ENCODE measurements at places on chromosomes 5 and 9.
A peak's percentile ranks its signal among the peaks of the same experiment; 100 is the strongest.

DNA sequence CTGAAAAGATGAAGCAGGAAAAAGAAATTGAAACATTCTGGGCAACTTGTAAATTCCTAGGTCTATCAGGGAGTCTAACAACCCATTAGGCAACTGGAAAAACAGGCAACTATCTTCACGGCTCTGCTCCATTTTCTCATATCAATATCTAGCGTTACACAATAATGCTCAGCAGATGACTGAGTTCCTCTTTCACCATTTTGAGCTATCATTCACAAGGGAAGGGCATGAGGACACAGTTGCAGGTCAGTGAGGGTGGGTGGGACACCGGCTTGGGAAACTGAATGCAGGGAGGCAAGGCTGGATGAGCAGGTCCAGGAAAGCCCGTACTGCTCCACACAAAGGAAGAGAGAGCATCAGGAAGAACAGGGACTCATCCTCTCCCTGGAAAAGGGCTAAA lies 67.0 kb downstream of the FRMD3 start:
- no peak for DNase-seq

- DNase-seq = no peak
Observed at GRCh38 chr9:115278326-115279035, 160.5 kb upstream of the TNC start.

DNA sequence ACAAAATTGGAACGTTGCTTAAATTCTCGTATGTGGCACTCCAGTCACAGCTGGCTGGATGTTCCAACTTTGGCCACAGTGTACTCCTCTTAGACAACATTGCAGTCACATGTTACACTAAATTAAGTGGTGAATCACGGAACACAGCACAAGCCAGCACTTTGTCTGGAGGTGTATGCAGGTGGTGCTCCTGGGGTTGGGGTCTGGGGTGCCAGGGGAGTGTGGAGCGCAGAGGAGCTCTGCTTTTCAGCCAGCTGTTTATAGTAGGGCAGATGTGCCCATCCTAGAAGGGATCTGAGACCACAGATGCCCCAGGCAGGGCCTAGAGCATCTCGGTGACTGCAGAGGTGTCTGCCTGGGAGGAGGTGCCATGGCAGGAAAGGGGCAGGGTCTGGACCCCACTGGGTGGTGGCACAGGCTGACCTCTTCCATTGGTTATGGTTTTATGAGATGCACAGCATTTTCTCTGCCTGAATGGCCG lies 82.6 kb downstream of the WNK2 start:
- no peak for DNase-seq

GRCh38 chr9:37187292-37187691 lies 66.9 kb downstream of the ZCCHC7 start:
- DNase-seq = no peak

DNA sequence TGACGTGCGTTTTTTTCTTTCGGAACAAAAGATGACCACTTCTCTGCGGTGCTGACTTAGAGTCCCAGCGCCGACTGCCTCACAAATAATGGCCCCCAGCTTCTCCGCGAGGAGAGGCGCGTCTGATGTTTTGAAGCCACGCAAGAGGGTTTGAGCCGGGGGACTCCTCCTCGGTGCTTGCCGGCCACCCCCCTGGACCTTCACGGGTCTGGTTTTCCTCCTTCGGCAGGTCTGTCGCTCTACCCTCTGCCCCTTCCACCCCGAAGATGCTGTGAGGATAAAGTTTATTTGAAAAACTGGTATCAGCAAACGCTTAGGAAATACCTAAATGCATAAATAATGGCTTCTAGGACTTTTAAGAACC lies 584 bp downstream of the USP20 start:
- no peak for DNase-seq

GRCh38 chr5:152994033-152994680 lies 496.3 kb upstream of the GRIA1 start:
- DNase-seq = no peak

DNA sequence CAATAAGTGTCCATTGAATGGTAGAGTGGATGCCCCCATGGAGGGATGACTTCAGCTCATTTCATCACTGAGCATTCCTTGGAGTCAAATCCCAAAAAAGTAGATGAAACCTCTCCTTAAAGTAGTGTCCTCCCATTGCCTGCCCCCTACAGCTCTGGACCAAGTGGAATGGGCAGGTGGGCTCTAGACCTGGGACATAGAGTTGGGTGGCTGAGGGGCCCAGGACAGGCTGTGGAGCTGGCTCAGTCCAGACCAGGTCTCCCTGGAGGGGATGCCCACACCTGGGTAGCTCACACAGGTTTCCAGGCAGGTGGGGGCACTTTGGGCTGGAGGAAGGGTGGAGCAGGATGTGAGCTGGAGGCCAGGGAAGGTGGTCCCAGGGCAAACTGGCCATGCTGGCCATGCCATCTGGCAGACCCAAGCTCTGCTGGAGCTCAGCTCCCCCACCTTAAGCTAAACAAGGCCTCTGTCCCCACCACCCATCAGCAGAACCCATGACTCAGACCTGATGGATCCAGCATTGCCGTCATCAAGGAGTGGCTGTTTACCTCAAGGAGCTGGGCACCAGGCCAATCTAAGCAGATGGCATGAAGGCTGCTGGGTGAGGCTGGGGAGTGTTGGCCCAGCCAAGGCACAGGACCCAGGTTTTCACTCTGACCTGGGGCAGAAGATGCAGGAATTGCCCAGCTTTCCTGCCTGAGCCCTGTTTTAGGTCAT lies 6.2 kb upstream of the SPINK4 start:
- peak; percentile 34 for DNase-seq

GRCh38 chr5:56677690-56678305 lies 137.6 kb upstream of the MAP3K1 start:
- no peak for DNase-seq

DNA sequence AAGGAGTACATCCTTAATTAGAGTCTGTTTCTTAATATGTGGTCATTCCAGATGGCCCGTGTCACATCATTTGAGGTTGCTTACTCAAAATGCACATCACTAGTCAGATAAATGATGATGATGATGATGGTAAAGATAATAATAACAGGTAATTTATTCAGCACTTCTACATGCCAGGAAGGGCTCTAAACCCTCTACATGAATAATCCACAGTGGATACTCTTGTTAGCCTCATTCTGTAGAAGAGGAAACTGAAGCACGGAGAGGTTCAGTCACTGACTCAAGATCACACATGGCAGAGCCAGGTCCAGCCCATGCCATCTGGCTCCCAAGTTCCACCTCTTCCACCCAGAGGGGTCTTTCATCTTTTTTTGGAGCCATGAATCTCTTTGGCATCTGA lies 11.7 kb downstream of the SH3PXD2B start:
- no peak for DNase-seq

- DNase-seq = no peak
Observed at GRCh38 chr5:122701640-122702523, 73.0 kb upstream of the SNX2 start.

- no peak for DNase-seq
Observed at GRCh38 chr5:156394642-156395305, 67.8 kb downstream of the SGCD start.

DNA sequence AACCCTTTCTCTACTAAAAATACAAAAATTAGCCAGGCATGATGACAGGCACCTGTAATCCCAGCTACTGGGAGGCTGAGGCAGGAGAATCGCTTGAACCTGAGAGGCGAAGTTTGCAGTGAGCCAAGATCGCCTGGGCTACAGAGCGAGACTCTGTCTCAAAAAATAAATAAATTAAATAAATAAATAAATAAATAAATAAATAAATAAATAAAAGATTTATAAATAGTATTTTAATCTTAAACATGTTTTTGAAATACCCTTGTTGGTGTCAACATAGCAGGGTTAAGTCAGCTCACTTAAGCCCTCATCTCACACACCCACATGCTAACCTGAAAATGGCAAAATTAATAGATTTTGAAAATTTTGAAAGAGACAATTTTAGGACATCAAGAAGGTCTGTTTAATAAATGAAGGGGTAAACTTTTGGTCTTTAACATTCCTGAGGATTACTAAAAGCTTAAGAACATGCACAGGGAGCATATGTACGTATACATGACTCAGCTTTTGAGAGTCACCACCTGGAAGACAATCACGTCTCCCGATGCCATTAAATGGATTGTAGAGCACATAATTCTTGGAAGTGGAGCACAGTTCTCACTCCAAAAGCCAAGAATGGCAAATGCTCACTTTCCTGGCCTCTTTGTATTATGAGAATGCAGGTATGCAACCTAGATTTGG lies 202.5 kb downstream of the GDNF start:
- no peak for DNase-seq

- DNase-seq = no peak
Observed at GRCh38 chr5:93053825-93054224, 527.2 kb downstream of the NR2F1-AS1 start.

GRCh38 chr9:34451545-34451944 lies 6.8 kb downstream of the FAM219A start:
- DNase-seq = no peak

- DNase-seq = no peak
Observed at GRCh38 chr5:170513856-170514525, 10.2 kb downstream of the KCNIP1 start.

DNA sequence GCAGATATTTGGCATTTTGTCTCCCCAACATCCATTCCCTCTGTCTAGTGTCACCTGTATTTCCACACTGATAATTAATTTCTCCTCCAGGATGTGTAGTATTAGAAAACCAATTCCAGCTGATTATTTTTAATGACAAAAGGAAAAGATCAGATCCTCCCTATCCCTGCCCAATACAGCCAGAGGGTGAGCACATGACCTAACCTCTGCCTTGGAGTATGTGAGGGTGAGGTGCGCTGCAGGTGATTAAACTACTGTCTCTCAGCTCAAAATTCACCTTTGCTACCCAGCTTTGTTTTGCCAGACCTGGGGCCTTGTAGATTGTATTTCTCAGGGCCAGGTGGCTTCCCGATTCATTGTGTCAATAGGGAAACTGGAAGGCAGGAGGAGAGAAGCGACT lies 402.1 kb downstream of the PRELID2 start:
- no peak for DNase-seq

DNA sequence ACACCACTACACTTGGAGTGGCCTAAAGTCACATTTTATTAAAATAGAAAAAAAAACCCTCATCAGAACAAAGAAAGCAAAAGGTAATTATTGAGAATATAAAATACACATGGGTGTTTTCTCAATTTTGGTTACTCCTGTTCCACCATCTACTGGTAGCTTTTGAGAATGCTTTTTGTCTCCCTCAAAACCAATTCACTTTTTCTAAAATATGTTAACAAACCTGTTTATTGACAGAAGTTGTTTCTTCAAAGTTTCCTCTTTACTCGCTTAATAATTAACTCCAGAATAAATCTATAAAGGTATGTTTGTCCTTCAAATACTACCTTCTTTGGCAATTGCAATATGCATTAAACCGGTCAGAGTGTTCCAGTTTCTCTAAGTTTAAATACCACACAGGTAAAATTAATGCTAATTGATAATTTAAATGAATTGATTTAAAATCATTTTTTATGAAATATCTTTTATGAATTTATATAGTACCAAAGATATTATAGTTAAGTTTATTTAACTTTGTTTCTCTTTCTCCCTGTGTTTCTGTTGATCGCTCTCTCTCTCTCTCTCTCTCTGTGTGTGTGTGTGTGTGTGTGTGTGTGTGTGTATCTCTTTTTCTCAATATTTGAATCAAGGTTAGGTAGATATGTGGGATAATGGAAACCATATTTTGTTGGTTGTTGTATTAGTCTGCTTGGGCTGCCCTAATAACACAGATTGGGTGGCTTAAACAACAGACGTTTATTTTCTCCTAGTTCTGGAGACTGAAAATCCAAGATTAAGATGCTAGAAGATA lies 487.4 kb downstream of the PRDM9 start:
- DNase-seq = no peak

DNA sequence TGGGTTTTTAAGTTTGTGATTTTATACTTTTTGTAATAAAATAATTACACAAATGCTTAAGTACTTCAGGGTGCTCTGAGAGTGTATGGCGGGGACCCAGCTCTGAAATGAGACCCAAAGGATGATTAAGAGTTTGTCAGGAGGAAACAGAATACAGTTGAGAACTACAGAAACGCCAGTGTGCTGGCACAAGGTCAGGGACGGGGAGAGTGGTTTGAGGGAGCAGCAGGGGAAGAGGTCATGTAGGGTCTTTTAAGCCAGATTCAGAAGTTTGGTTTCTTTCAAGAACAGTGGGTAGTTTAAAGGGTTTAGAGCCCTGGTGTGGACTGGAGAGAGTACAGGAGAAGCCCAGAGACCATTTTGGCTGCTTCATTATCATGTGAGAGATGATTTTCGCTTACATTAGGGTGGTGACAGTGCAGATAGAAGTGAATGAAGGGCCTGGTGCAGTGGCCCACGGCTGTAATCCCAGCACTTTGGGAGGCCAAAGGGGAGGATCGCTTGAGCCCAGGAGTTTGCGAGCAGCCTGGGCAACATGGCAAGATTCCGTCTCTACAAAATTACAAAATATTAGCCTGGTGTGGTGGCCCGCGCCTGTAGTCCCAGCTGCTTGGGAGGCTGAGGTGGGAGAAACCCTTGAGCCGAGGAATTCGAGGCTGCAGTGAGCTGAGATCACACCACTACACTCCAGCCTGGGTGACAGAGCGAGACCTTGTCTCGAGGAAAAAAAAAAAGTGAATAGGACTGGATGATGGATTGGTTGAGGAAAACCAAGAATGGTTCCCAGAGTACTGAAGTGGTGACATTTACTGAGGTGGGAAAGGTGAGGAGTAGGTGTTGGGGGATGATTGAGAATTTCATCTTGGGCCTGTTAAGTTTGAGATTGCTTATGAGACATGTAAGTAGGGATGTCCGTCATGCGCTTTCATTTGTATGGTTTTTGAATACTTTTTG lies 1.4 kb upstream of the ETF1 start:
- no peak for DNase-seq

- no peak for DNase-seq
Observed at GRCh38 chr9:115766370-115766955, 387.1 kb upstream of the PAPPA start.

GRCh38 chr5:143826951-143827444 lies 15.0 kb downstream of the HMHB1 start:
- DNase-seq = no peak

DNA sequence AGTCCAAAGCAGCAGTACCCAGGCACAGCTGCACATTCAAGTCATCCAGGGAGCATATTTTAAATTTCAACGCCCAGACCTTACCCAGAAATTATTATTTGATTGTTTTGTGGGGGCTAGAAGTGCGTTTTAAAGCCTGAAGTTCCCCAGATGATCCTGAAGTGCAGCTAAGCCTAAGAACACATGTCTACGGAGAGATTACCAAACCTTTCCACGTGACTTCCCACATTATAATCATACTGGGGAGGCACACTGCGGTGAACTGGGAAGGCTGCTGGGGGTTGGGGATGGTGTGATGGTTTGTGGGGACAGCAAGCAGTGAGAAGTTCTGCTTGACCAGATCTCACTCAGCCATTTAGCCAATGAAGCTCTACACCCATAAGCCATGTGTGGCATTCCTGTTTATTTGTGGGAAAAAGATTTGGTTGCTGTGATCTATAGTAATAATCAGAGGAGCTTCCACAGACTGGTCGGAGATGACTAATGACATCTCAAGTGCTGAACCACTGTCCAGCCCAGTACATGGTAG lies 93.4 kb upstream of the CDH6 start:
- no peak for DNase-seq

- no peak for DNase-seq
Observed at GRCh38 chr9:33117306-33117705, 40.8 kb upstream of the SMU1 start.

Data from glomerular endothelial cell (primary cell).